ENCODE measurements at places on chromosomes 3 and 15.
A peak's percentile ranks its signal among the peaks of the same experiment; 100 is the strongest.

- DNase-seq, result peak; percentile 2
These were observed 2.9 kb upstream of the KLHL40 start for GRCh38 chr3:42682301-42683070.

DNA sequence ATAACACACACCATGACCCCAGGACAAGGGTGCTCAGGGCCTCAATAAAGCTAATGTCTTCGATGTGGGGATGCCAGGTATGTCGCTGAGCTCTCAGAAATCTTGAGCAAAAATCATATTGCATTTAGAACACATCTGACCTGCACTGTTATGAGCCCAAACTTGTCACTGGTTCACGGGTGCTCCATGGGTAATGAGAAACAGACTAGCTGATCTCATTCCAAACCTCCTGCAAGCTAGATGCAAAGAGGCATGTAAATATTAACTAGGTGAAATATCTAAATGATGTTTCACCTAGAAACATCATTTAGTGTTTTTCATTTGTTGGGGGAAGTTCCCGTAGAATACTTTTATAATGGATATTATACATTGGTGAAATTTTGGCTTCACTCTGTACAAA lies 549.4 kb downstream of the OCA2 start:
- no peak for DNase-seq

DNA sequence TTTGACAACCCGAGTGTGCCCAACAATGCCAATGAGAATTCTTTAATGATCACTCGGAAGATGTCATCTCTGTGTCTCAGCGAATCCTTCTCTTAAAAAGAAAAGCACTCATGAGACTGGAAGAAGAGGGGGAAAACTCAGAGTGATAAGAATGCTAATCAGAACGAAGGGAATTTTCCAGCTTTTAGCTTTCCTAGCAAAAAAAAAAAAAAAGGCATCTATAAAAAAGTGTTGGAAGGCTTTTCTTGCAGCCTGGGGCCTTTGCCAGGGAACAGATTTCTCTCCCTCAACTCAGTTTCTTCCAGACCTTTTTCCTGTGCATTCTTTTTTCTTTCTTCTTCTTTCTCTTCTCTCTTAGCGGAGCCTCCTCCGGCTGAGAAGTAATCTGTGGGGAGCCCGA lies 80.5 kb upstream of the NEO1 start:
- no peak for DNase-seq

- DNase-seq, result no peak
These were observed 4.6 kb upstream of the CTNNB1 start for GRCh38 chr3:41194701-41195100.

DNA sequence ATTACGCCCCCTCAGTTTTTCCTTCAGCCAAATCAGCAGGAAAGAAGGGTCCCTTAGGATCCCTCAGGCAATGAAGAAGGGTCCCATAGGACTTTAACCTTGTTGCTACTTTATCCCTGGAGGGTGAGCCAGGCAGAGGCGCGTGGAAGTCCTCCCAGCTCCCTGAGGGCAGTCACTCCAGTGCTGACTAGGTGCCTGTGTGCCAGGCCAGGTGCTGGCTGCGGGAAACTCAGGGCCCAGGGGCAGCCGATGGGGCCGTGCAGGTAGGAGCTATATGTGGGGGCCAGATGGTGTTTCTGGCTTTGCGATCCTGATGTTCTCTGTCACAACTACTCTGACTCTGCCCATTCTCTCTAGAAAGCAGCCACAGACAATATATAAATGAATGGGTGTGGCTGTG lies 42.8 kb upstream of the IQSEC1 start:
- no peak for DNase-seq

DNA sequence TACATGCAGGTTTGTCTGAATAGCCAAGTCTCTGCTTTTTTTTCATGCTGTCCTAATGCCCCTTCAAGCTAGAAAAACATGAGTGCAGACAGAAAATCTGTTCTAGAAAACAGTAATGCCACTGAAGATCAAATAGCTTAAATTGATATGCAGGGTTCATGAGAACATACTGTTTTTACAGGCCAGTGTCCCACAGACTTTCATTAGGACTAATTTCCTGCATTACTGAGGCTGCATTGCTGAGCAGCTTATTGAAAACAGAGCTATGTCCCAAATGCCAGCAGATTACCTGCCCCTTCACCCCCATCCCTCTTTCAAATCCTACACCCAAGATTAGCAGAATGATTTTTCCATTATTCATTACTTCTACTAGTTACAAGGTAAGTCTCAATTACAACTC lies 665 bp downstream of the TM4SF18 start:
- DNase-seq, result no peak

- no peak for DNase-seq
These were observed 47.4 kb upstream of the UBE2E1 start for GRCh38 chr3:23758253-23758838.

DNA sequence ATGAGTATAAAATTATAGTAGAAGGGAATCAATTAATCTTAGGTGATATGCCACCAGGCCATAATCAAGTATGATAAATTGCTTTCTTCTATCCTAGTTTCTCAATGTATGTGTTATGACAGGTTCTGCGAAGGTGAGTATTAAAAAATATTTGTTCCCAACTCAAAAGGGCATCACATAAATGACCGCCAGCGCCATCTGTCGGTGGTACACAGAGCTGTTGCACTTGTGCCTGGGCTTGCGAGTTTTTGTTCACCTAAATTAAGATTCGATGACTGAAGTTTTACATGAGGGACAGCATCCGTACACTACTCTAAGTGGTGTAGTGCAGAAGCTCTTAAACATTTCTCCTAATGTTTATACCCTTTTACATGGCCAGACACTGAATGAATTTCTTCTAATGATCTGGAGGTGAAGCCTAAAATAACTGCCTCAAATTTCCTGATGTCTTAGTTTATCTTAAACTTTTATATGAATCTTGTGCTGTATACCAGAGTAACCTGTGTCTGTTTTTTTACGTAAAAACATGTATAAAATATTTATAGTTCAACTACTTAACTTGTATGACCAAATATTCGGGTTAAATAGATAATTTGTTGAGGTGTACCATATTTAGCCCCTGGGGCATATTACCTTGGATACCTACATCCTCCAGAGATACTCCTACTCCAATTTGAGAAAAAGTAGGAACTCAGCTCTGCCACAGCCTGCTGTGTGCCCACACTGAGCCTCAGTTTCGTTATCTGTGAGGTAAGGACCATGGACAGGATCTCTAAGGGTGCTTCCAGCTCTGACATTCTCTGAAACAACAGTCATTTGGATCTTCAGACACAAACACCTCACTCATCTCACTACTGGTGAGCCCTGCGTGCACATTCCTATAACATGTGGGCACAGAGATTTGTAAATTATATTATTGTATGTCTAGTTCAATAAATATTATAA lies 365.6 kb downstream of the MAGI1 start:
- no peak for DNase-seq

- no peak for DNase-seq
These were observed 42.8 kb downstream of the SEMA3G start for GRCh38 chr3:52402101-52402521.

GRCh38 chr15:27851858-27852210 lies 247.3 kb downstream of the OCA2 start:
- DNase-seq, result no peak

DNA sequence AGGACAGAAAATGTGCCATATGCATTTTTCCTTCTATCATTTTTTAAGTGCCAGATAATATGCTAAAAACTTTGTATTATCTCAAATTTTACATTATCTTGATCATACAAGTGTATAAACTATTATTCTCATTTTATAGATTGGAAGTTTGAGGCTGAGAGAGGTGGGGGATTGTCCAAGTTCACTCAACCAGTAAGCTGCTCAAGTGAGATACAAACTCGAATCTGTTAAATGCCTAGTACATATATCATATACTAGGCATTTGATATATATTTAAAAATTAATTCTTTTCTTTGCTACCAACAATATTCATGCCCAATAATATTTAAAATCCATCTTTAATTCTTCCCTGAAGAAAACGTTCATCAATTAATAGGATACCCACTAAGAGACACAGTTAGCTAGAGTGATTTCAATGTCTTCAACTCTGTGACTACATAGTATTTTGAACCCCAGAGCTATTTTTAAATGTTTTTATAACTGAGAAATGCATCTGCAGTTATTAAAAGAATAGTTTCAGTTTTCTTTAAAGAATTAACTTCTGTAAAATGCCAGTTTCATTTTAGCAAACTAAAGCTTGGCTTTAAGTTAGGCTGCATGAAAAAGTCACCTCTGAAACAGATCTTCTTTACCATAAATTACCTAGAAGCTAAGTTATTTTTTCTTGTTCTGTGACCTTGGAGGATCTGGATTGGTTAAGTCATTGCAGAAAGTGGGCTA lies 40.4 kb downstream of the IQCB1 start:
- DNase-seq, result no peak

- no peak for DNase-seq
These were observed 12.7 kb downstream of the SPSB4 start for GRCh38 chr3:141063831-141064230.

DNA sequence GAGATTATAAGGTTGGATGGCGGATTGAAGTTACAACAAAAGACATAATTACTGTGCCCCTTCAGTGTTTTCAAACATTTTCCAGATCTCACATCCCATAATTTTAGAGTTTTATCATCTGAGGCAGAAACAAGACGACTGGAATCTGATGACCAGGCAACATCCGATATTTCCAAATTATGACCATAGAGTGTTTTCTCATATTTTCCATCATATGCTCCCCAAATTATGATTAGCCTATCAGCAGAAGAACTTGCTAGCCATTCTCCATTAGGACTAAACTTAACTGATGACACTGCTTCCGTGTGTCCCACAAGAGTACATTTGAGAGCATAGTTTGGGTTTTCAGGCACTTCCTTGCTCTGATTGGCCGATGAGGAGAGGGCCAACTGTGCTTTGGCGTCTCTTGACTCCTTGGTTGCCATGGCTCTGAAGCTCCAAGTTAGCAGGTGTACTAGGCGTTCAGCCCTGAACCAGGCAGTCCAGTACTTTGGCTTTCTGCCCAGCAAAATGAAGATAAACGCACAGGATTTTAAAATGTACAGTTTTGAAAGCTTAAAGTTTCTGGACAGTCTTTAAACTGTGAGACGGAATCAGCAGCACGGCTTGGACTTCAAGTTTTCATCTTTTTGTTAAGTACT lies 638 bp downstream of the WDR5B start:
- DNase-seq, result peak; percentile 29

- no peak for DNase-seq
These were observed 94.2 kb upstream of the ACP3 start for GRCh38 chr3:132222868-132223538.

- DNase-seq, result no peak
These were observed 95.0 kb downstream of the NFKBIZ start for GRCh38 chr3:101944308-101944707.

GRCh38 chr15:31083370-31083780 lies 18.1 kb downstream of the TRPM1 start:
- DNase-seq, result no peak

DNA sequence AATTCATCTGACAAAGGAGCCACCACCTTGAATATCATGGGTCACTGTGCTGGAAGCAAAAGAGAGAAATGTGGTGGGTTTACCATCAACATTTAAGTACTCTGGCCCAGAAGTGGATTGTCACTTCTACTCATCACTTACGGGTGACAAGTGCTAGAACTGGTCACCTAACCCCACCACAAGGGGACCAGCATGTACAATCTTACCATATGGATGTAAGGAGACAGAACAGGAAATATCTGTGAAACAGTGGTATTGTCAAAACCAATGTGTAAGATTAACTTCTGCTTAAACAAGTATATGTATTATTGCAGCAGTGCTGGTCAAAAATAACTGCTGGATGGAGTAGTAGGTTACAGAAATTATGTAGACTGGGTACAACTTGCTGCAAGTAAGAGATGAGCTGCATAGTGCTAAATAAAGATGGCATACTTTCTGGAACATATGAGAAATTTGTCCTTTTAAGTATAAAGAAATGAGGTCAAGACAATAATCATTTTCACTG lies 171.8 kb downstream of the POTEB3 start:
- no peak for DNase-seq

GRCh38 chr15:92336419-92336987 lies 57.2 kb upstream of the ST8SIA2 start:
- DNase-seq, result no peak

DNA sequence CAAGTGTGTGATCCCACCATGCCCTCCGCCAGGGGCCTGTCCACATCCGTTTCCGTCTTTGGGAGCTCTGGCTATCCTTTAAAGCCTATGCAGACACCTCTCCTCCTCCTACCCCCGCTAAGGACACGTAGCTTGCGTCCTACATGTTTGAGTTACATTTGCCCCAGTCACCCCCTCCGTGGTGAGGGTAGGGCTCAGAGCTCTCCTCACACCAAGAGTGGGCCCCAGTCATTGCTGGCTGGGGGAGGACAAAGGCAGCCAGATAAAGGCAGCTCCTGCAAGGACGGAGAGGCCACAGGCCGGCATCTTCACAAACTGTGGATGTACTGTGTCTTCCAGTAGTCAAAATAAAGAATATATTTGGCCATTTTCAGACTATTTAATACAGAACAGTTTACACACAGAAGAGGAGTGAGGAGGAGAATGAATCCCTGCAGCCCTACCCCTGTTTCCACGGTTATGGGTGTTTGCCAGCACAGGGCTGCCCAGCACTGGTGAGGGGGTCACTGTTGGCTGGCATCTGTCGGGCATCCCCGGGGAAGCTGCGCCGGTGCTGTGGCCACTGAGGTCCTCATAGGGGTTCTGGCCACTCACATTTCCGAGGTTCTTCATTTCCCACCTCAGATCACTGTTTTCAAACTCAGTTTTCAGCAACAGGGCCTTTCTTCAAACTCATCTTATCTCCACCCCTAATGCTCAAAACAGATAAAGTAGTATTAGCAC lies 118.7 kb downstream of the CHRNA7 start:
- no peak for DNase-seq

- no peak for DNase-seq
These were observed 30.3 kb downstream of the GPD1L start for GRCh38 chr3:32136703-32137102.

- no peak for DNase-seq
These were observed 39.0 kb downstream of the MNS1 start for GRCh38 chr15:56425976-56426375.

DNA sequence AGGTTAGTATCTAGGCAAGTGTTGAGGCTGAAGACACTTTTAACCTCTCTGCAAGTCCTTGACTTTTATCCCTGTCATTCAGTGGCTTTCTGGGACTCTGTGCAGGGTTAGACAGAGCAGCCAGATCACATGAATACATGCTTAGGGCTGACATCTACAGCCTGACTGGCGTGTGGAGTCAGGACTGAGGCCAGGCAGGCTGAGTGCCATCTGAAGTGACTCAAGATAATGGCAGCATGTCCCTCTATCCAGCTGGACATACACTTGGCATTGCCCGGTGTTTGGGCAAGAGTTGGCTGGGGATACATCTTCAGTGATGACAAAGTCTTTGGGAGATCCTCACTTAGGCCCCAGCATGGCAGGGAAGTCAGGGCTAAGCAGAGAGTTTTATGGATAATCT lies 22.4 kb downstream of the DUOX2 start:
- DNase-seq, result no peak

Measured in activated naive CD4-positive, alpha-beta T cell treated with anti-CD3 and anti-CD28 coated beads, Interleukin-2, amount 50 U/mL, for 16 hours (primary cell).